H7 (cell line): ENCODE measurements at places on chromosomes 1 and 21.
A peak's percentile ranks its signal among the peaks of the same experiment; 100 is the strongest.

DNA sequence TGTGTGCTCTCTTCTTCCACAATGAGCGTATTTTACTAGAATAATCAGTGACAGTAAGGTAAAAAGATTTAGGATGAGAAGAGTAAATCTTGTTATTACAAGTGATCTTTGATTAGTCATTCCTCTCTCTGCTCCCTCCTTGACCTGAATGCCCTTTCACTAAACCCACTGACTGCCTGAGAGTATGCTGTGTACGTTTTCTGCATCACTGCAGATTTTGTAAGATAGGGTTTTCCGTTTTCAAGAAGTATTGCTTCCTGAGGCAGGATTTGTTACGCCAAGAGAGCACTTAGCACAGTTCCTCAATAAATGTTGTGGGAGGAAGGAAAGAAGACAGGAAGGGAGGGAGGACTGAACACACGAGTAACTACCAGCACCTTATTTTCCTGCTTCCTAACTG is 7.7 kb upstream of the LAMB3 start:
- no peak for DNase-seq

DNA sequence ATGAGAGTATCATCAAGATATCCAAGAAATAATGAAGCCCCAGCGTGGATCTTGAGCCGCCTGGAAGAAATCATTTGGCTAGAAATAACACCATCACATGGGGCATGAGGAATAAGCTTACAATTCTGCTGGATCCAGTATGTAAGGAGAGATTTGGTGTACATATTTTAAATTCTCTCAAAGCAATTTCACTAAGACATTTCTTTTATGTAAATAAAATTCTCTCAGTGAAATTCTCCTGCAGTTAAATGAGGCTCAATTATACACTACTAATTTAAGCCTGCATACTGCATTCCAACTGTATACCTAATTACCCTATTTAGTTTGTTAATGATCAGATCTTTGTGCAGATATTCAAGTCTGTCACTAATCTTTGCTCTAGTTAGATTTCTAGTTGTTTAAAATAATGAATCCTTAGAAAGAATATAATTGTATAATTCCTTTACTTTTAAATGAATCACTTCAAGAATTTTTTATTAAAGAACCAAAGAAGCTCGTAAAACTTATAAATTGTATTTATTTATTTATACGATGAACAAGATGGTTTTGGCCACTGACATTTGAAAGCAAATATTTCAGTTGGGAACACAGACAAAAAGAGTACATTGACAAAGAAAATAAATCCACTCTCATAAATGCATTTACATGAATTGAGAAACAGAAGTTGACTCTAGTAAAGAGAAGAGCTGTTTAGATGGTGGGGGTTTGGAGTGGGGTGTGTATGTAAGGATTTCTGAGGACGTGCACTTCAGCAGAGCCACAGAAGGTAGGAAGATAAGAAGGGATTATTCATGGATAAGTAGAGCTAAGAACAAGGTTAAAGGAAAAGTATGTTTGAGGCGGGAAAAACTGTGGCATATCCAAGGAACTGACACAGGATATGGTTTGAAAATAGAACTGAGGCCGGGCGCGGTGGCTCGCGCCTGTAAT is 466.8 kb downstream of the DSCAM start:
- no peak for DNase-seq

DNA sequence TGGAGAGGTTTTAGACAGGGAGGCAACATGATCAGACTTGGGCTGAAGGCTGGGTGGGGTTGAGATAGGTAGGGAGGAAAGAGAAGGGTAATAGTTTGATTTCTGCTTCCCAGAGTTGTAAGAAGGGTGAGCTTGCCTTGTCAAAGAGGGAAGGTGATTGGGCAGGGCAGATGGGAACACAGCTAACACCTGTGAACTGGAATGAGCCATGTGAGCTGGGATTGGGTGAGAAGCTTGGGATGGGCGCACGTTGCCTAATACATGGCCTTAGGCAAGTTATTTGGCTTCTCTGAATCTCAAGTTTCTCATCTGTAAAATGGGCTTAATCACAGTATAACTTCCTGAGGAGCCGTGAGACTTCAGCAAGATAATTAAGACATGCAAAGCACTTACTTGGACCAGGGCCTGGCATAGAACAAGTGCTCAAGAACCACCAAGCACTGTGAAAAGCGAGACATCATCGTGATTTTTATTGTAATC is 33.8 kb upstream of the ID3 start:
- no peak for DNase-seq

GRCh38 chr1:78401148-78401547 is 89.6 kb upstream of the PTGFR start:
- no peak for DNase-seq

- peak; percentile 34 for DNase-seq
Measured at GRCh38 chr1:93820554-93821422, 58.2 kb downstream of the DNTTIP2 start.

GRCh38 chr1:9874959-9875635 is 35.0 kb downstream of the CTNNBIP1 start:
- peak; percentile 99 for DNase-seq

DNA sequence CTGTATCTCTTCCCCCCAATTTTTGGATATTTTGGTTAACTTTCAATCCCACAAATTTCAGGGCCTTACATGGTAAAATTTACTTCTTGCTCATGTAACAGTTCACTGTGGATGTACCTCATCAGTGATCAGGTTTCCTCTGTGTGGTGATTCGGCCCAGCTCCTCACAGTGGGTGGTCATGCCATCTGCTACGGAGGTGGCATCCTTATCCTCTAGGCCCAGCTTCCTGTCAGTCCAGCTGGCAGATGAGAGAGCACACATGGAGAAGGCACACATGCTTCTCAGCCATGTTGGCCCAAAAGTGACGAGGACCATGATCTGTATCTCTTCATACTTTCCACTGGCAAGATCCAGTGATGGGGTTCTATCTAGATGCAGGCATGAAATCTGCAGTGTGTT is 27.2 kb downstream of the PCBP3 start:
- no peak for DNase-seq

GRCh38 chr1:193103759-193104501 is 1.3 kb downstream of the GLRX2 start:
- DNase-seq = no peak

DNA sequence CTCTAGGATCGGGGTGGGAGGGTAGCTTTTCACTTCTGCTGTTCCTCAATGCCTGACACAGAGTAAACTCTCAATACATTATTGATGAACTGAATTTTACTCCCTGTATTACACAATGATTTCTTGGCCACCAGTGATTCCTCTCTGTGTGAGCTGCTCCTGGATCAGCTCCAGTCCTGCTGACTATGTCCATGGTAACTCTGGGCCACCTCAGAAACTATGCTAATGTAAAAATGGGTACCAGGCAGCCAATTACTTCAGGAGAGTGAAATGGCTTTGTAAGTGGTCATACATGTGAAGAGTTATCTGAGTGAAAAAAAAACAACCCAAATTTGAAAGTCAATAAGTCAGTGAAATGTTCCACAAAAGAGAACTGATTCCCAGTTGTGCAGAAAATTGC is 311.0 kb downstream of the KCNH1 start:
- no peak for DNase-seq

GRCh38 chr1:98420376-98421084 is 241.0 kb upstream of the SNX7 start:
- DNase-seq = no peak

GRCh38 chr1:182604175-182605164 is at the start of gene RGS16:
Gene RGS16 (minus strand): TSS chr1:182604389. CDS start chr1:182604259, 130 bp downstream.
- peak; percentile 98 for DNase-seq

DNA sequence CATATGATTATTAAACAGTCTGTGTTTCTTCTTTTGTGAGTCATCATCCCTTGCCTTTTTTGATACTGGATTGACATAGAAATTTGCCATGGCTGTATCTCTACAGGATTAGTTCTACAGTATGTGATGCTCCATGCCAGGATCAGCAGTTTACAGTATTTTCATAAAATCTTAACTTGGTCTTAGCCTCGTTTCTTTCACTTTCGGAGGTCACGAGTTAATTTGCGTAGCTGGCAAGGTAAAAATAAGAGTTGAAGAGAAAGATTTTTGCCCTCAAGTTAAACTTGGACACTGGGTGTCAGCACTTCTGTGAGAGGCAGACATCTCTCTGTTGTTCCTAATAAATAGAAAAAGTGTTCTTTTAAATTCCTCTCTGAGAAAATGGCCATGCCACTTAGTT is 79.1 kb downstream of the CACNA1E start:
- no peak for DNase-seq

DNA sequence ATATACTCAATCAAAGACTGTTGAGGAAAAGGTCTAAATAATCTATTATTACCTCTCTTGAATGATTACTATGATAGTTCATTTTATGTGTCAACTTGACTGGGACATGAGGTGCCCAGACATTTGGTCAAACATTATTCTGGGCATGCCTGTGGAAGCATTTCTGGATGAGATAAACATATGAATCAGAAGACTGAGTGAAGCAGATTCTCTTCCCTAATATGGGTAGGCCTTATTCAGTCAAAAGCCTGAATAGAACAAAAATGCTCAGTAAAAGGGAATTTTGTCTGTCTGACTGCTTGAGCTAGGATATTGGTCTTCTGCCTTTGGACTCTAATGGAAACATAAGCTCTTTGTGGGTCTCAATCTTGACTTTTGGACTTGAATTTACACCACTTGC is 73.3 kb upstream of the SOX13 start:
- DNase-seq = no peak

- DNase-seq = no peak
Measured at GRCh38 chr1:97832481-97832880, 88.4 kb downstream of the DPYD start.

DNA sequence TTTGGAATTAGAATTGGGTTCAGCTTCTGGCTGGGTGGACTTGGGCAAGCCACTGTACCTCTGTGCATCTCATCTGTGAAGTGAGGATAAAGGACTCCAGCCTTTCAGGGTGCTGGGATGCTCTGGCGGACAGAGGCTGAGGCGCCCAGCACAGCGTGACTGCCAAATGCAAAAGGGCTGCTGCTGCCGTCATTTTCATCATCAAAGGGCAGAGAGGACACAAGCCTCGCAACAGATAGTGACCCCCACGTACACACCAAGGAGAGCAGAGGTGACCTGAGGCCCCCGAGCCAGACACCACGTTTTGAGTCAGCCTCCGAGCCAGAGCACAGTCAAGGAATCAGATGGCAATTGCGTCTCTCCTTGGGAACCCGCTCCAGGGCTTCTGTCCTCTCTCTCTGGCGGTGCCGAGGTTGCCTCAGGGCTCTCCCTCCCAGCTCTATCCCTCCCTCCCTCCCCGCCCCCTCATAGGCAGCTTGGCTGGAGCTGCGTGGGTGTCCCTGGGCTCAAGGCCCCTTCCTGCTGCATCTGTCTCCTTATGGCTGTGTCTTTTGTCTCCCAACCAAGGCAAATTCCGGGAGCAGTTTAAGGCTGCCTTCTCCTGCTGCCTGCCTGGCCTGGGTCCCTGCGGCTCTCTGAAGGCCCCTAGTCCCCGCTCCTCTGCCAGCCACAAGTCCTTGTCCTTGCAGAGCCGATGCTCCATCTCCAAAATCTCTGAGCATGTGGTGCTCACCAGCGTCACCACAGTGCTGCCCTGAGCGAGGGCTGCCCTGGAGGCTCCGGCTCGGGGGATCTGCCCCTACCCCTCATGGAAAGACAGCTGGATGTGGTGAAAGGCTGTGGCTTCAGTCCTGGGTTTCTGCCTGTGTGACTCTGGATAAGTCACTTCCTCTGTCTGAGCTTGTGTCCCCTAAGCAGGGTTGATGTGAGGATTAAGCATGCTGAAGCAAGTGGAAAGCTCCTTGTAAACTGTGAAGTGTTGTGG is 9.0 kb downstream of the HCRTR1 start:
- peak; percentile 61 for DNase-seq

- no peak for DNase-seq
Measured at GRCh38 chr1:53398576-53399365, 60.4 kb upstream of the DMRTB1 start.

DNA sequence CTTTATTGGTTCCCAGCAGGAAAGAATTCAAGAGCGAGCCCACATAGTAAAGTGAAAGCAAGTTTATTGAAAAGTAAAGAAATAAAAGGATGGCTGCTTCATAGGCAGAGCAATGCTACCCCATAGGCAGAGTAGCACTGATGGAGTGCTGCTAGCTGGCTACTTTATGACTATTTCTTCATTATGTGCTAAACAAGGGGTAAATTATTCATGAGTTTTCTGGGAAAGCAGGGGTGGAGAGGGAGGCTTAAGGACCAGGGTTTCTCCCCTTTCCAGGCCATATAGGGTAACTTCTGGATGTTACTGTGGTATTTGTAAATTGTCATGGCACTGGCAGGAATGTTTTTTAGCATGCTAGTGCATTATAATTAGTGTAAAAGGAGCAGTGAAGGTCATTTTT is 1271.4 kb downstream of the KCNT2 start:
- no peak for DNase-seq

GRCh38 chr1:201503397-201504176 is 3.3 kb downstream of the CSRP1 start:
- peak; percentile 75 for DNase-seq

- no peak for DNase-seq
Measured at GRCh38 chr1:47944561-47944960, 52.6 kb downstream of the TRABD2B start.

GRCh38 chr1:93798291-93798690 is 80.7 kb downstream of the DNTTIP2 start:
- no peak for DNase-seq

DNA sequence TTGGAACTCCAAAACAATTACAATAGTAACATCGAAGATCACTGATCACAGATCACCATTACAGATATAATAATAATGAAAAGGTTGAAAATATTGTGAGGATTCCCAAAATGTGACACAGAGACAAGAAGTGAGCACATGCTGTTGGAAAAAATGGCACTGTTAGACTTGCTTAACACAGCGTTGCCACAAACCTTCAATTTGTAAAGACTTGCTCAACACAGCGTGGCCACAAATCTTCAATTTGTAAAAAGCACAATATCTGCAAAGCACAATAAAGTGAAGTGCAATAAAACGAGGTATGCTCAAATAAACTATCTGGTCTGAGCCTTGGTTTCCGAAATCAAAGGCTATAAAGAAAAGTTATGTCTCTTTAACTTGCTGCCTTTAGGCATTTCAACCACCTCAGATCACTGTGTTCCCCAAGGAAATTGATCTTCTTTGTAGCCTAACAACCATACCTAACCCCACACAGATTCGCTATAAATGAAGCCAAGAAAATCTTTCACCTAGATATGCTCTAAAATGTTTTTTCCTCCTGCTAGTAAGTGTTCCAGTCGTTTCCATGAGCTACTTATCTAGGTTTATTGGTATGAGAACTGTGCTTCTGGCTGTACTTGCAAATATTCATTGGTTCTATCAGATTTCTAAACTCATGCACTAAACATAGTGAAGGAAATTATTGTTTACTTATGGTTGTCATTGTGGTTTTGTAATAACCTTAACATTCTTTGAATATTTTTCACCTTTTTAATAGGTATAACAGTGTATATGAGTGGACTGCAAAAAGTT is 13.1 kb upstream of the LPGAT1 start:
- DNase-seq = no peak

- DNase-seq = no peak
Measured at GRCh38 chr1:244431166-244431565, 20.5 kb downstream of the ADSS2 start.
